Activated CD8-positive, alpha-beta memory T cell treated with anti-CD3 and anti-CD28 coated beads, Interleukin-2, amount 10 ng/mL, durations not matched to agents 7 days and 5 days (primary cell): ENCODE measurements at places on chromosomes 4 and X. TPM values are rescaled to one million over a fixed set of nuclear protein-coding genes. Genes with fewer than 3 reads are reported as not detected.

PHF8 gene
- total RNA-seq = 44.9 TPM

ARAP2 gene
- 52.9 TPM for total RNA-seq

GRCh38 chr4:1353186-1354055 lies 6.4 kb downstream of the UVSSA start:
- no peaks in the 10 kb centered on the region for H3K27me3 ChIP-seq
- H3K36me3 ChIP-seq = no peaks in the 10 kb centered on the region
- H3K27ac ChIP-seq = no peak overlapping the region
- no peak for DNase-seq
- H3K4me1 ChIP-seq = peaks cover 21% of the 10 kb centered on the region

- H3K27me3 ChIP-seq = no peaks in the 10 kb centered on the region
- no peak overlapping the region for H3K4me3 ChIP-seq
- no peaks in the 10 kb centered on the region for H3K36me3 ChIP-seq
- DNase-seq = no peak
Measured at GRCh38 chrX:25285598-25285997, 269.8 kb upstream of the ARX start.

- DNase-seq = no peak
- H3K4me3 ChIP-seq = no peak overlapping the region
Measured at GRCh38 chr4:176052744-176053143, 12.9 kb upstream of the WDR17 start.
